Endodermal cell (in vitro differentiated cells): ENCODE measurements at places on chromosomes 1 and 21. TPM values are rescaled to one million over a fixed set of nuclear protein-coding genes. Genes with fewer than 3 reads are reported as not detected.
A peak's percentile ranks its signal among the peaks of the same experiment; 100 is the strongest.

ZNF593OS gene
- not detected in 3 replicates for total RNA-seq

- no peaks in the 10 kb centered on the region for H3K27me3 ChIP-seq
- no peak for DNase-seq
- H3K4me1 ChIP-seq: no peaks in the 10 kb centered on the region
- H3K4me3 ChIP-seq: no peak overlapping the region
- no peaks in the 10 kb centered on the region for H3K36me3 ChIP-seq
Observed at GRCh38 chr1:14826172-14826636, 227.7 kb downstream of the KAZN start.

DNA sequence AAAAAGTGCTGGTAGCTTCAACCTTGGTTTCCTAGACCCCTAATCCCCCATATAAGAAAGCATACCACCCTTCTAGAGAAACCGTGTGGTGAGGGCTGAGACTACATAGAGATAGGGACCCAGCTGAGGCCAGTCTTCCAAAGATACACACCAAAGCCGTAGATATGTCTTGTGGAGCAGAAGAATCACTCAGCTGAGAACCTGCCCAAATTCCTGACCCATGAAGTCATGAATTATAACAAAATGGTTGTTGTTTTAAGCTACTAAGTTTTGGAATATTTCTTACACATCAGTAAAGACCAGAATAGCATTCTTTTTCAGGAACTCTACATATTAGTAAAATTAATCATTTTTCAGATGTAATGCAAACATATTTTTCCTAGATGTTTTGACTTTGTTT, 3.3 kb upstream of the SNRPE start:
- no peak for DNase-seq
- H3K27me3 ChIP-seq: no peaks in the 10 kb centered on the region
- H3K36me3 ChIP-seq: peaks cover 35% of the 10 kb centered on the region

DNA sequence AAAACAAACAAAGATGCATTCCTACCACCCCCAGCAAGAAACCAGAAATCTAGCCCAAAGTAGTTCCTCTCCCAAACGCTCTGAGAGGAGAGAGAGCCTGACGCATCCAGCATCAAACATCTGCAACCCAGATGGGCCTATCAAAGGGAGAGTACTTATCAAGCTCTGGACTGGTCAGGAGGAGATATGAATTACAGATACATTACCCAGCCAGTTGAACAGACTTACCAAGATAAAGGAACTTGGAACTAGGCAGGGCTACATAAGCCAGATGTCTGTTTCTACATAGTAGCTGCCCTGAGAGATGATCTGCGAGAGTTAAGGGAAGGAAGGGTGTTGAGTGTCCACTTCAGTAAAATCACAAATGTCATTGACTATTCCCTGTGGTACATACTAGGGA, 138.4 kb downstream of the PAPPA2 start:
- no peak overlapping the region for H3K4me3 ChIP-seq
- no peaks in the 10 kb centered on the region for H3K27me3 ChIP-seq
- no peak for DNase-seq

- peak overlapping the region; percentile 87 for H3K4me3 ChIP-seq
- DNase-seq: peak; percentile 86
- H3K27me3 ChIP-seq: peaks cover 83% of the 10 kb centered on the region
- peaks cover 5% of the 10 kb centered on the region for H3K4me1 ChIP-seq
- H3K27ac ChIP-seq: no peak overlapping the region
Observed at GRCh38 chr1:161725908-161726472, 4.6 kb downstream of the FCRLB start.

- H3K36me3 ChIP-seq: no peaks in the 10 kb centered on the region
- no peaks in the 10 kb centered on the region for H3K4me1 ChIP-seq
- no peak for DNase-seq
- H3K27me3 ChIP-seq: no peaks in the 10 kb centered on the region
- H3K4me3 ChIP-seq: no peak overlapping the region
Observed at GRCh38 chr1:239243006-239243405, 143.4 kb upstream of the CHRM3 start.
